Tibial nerve (tissue), 4 donors: ENCODE measurements at places on chromosomes 13 and 19. TPM values are rescaled to one million over a fixed set of nuclear protein-coding genes. Genes with fewer than 3 reads are reported as not detected.

The NEK3 gene
- 42.8 TPM for total RNA-seq

GRCh38 chr19:47479701-47480503, 4.1 kb downstream of the KPTN start:
- no peak overlapping the region for H3K27ac ChIP-seq
- no peaks in the 10 kb centered on the region for H3K4me1 ChIP-seq
- H3K27me3 ChIP-seq, result peaks cover 11% of the 10 kb centered on the region
- DNase-seq, result no peak
- H3K36me3 ChIP-seq, result no peaks in the 10 kb centered on the region
- H3K4me3 ChIP-seq, result no peak overlapping the region

DNA sequence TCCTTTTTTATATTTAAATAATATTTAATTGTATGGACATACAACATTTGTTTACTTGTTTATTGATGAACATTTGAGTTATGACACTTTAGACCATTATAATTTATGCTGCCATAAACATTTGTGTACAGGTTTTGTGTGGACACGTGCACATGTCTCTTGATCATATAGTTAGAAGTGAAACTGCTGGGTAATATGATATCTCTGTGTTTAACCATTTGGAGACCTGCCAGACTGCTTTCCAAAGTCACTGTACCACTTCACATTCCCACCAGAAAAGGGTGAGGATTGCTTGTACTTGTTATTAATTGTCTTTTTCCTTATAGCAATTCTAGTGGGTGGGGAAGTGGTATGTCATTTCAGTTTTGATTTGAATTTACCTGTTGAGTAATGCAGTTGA, 145.6 kb upstream of the KLHL1 start:
- no peaks in the 10 kb centered on the region for H3K4me1 ChIP-seq
- no peak overlapping the region for H3K4me3 ChIP-seq
- no peaks in the 10 kb centered on the region for H3K27me3 ChIP-seq
- no peak overlapping the region for H3K27ac ChIP-seq
- no peaks in the 10 kb centered on the region for H3K36me3 ChIP-seq
- no peak for DNase-seq

The BBC3 gene
- total RNA-seq, result 9.0 TPM

The IGLON5 gene
- not detected for total RNA-seq

GRCh38 chr13:50909605-50910484, at the start of gene RNASEH2B:
TSS of gene RNASEH2B (plus strand) at chr13:50909791. CDS start at chr13:50910077, 286 bp downstream.
- peak within 1 kb of the TSS; percentile 93 for H3K27ac ChIP-seq
- H3K36me3 ChIP-seq, result no peaks in the 10 kb centered on the region
- no peaks in the 10 kb centered on the region for H3K27me3 ChIP-seq
- peak; percentile 41 for DNase-seq
- H3K4me1 ChIP-seq, result peaks cover 13% of the 10 kb centered on the region
- peak within 1 kb of the TSS; percentile 95 for H3K4me3 ChIP-seq
